ENCODE measurements at places on chromosomes 7 and 10.
A peak's percentile ranks its signal among the peaks of the same experiment; 100 is the strongest.

DNA sequence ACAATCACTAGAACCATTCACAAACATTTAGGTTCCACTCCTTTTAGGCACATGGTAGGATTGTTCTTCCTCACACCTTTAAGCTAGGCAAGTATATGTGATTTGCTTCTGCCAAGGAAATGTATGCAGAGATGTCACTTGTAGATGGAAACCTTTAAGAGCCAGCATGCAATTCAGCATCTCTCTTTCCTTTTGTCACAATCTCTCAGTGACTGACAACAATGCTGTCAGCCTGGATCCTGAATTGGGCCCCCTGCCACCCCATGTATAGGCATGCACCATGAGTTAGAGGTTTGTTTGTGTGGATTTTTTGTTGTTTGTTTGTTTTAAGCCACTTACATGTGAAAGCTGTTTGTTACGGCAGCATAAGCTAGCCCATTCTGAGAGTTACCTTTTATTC lies 169.6 kb upstream of the PDE1C start:
- no peak for DNase-seq

GRCh38 chr7:86209036-86209435 lies 434.7 kb upstream of the GRM3 start:
- DNase-seq = no peak

DNA sequence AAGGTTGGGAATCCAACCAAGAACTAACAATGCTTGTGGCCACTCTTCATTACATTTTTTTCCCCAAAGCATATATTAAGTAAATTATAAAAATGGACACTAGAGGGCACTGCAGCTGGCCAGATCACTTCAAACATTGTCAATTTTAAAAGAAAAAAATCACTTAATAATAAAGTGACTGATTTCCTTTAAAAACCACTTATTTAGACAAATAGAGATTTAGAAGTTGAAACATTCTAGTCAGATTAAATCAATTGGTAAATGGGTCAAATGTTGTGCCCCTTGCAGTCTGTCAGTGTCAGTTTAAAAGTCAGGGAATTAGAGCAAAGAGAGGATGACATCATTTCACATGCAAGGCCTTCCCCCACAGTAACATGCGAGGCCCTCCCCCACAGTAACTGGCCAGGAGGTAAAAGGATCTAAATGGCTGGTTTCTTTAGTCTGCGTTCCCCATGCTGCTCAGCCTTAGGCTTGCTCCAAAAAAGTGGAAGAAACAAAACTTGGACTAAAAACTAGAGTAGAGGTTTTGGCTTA lies 177.9 kb downstream of the SKAP2 start:
- DNase-seq = no peak

GRCh38 chr7:20089431-20089830 lies 127.8 kb downstream of the MACC1 start:
- no peak for DNase-seq

DNA sequence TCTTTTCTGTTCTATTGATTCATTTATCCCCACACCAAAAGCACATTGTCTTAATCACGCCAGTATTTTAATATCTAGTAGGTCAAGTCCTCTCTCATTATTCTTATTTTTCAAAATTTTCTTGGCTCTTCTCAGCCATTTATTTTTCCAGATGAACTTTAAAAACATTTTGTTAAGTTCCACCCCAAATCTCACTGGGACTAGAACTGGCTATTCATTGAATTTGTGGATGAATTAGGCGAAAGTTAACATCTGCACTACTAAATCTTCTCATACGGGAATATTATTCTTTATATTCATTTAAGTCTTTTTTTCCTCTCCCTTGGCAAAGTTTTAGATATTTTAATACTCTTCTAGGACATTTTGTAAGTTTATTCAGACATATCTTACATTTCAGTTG lies 295.2 kb upstream of the MGMT start:
- no peak for DNase-seq

DNA sequence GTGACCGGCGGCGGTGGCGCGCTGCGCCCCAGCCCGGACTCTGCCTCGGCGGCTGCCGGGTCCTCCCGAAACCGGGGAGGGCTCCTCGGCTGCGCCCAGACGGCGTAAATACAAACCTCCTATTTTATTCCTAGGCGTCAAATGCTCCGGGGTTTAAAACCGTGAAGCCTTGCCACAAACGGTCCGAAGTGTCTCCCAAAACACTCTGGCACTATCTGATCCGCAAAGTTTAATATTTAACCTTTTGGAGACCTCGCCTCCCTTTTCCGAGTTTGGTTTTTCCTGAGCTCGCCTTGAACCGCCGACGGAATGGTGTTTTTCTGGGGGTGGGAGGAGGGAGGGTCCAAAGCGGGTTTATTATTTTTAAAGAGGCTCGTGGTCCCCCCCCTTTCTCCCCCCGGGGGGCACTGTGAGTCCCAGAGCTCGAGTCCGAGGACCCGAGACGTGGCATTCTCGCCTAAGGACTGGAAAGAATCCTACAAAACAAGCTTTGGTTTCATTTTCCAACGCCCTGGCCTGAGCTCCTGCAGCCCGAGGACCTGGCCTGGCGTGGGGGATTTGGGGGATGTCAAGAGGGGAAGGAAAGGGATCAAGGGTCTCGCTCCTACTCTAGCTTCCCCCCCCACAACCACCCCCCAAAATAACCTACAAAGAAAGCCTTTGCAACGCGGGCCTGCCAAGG lies 1.8 kb downstream of the TNRC18 start:
- no peak for DNase-seq

DNA sequence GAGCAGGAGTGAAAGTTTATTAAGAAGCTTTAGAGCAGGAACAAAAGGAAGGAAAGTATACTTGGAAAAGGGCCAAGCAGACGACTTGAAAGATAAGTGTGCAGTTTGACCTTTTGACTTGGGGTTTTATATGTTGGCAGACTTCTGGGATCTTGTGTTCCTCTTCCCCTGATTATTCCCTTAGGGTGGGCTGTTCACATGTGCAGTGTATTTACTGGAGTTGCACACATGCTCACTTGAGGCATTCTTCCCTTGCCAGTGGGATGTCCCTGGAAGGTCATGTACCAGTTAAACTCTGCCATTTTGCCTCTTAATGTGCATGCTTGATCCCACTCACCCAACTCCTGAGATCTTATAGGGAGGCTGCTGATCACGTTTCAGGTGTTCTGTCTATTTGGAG lies 23.4 kb upstream of the ARHGAP12 start:
- DNase-seq = no peak

DNA sequence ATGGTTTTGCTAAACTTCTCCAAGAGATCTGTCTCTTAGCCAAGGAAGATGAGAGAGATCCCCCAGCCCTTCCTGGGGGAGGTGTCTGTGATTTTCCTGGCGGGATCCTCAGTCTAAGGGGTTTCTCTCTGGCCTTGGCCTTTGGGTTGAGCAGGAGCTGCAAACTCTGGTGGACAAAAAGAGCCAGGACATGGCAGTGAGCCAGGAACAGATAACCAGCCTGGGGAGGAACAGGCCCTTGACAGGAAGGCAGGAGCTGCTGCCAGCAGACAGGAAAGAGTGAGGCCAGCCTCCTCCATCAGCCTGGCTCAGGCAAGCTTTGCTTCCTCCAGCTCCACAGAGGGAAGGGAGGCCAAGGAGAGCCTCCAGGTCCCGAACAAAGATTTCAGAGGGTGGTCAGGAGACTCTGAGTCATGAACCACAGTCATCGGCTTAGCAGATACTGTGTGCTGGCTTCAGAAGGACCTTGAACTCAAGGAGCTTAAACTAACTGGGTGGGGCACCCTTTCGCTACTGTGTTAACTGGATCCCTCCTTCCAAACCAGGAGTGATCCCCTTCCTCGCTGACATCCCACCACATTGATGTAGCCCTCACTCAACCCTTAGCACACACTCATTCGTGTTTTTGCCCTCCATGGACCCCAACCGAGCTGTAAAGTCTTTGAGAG lies 34.7 kb downstream of the DDIT4 start:
- peak; percentile 63 for DNase-seq

DNA sequence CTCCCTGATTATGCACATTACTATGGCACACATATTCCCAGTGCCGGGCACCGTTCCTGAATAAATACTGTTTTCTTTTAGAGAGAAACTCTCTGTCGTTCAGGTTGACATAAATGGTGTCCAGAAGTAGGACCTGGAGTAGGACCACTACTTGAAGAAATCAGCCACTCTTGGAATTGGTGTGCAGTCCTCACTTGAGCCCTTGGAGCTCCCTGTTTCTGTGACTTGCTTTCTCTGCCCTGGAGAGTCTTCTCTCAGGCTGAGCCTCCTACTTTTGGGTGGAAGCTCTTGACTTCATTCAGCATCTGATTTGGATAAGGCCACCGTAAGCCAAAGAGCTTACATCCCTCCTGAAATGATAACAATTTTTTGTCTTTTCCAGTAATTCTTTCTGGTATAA lies 29.7 kb upstream of the ANTXRL start:
- DNase-seq = no peak

All from stimulated activated naive CD8-positive, alpha-beta T cell treated with anti-CD3 and anti-CD28 coated beads, Interleukin-15, Interleukin-2, amounts not matched to agents 100 U/mL and 50 U/mL, for 24 hours (primary cell).